ENCODE measurements at places on chromosomes 5 and 9.

DNA sequence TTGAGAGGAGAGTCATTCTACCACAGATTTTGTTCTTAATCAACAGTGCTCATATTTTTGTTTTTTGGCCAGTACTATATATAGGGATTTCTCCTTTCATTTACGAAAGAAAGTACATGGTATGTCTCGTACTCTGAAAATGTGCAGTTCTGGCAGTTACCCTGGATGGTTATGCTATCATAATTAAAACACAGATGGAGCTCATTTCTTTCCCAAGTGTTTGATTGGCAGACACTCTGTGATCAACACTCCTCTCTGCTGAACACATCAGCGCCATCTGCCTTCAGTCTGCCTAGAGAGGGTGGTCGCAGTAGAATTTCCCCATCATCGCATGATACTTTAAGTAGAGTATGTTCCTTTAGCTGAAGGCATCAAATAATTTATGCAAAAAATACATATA lies 64.5 kb downstream of the PAM start:
- DNase-seq: no peak
- H3K27me3 ChIP-seq: no peaks in the 10 kb centered on the region
- H3K27ac ChIP-seq: no peak overlapping the region
- no peaks in the 10 kb centered on the region for H3K36me3 ChIP-seq

GRCh38 chr9:122367774-122368460 lies 2.9 kb upstream of the PTGS1 start:
- H3K27ac ChIP-seq: no peak overlapping the region
- H3K36me3 ChIP-seq: no peaks in the 10 kb centered on the region
- no peak for DNase-seq
- no peaks in the 10 kb centered on the region for H3K4me1 ChIP-seq
- peaks cover 23% of the 10 kb centered on the region for H3K27me3 ChIP-seq

DNA sequence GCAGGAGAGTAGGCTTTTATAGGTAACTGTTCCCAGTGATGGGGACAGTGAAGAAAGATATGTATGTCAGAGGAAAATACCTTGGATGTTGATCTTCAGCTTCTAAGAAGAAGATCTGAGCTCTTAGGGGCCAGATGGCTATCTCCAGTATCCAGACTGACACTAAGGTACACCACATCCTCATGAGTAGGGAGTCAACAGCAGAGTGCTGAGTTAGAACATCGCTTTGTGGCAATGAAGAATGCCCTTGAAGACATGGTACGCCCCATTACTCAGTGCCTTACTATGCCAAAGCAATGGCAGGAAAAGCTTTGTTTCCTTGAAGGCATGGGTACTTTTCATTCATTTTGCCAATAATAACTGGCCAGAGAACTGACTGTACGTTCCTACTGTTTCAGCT lies 263.7 kb downstream of the CEMIP2 start:
- H3K4me3 ChIP-seq: no peak overlapping the region
- H3K27ac ChIP-seq: peak overlapping the region; percentile 51

DNA sequence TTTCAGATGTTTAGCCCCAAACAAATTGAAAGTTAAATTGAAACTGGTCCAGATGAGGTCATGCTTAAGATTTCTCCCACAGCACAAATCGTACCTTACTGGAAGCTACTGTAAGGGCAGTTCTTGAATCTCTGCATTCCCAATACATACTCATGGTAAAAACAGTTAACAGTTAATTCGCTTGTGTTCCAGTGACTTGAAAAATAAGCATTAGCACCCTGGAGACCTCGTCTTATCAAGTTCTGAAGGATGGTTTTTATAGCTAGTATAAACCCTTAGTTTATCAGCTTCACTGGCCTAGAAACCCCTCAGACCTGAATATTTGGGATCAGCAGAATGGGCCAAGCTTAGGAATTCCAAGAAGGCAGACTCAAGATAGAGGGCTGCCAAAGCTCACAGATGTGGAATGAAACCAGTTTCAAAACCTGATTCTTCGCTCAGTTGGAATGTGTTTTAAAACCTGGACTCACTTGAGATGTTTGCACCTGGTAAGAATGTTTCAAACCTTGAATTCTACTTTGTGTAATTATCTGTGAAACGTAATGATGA lies 103.6 kb downstream of the C9orf152 start:
- peak overlapping the region; percentile 13 for H3K27ac ChIP-seq
- no peaks in the 10 kb centered on the region for H3K27me3 ChIP-seq
- peak; percentile 88 for DNase-seq
- H3K4me1 ChIP-seq: peaks cover 8% of the 10 kb centered on the region

DNA sequence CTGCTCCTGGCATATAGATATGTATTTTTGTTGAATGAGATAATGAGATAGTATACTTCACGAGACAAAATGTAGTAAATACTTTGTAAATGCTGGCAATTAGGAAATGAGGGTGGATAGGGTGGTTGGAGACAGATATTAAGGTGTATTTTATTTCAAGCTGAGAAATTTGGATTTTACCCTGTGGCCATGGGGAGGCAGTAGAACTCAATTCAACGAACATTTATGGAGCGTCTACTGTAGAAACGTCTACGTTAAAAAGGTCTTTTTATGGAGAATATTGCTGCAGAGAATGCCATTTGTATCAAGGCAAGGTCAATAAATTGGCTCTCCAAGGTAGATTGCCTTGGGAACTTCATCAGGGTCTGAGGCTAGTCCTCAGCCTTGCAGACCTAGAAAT lies 21.5 kb upstream of the RALGPS1 start:
- no peak overlapping the region for H3K27ac ChIP-seq
- no peaks in the 10 kb centered on the region for H3K27me3 ChIP-seq
- DNase-seq: no peak
- H3K36me3 ChIP-seq: no peaks in the 10 kb centered on the region
- no peak overlapping the region for H3K4me3 ChIP-seq

DNA sequence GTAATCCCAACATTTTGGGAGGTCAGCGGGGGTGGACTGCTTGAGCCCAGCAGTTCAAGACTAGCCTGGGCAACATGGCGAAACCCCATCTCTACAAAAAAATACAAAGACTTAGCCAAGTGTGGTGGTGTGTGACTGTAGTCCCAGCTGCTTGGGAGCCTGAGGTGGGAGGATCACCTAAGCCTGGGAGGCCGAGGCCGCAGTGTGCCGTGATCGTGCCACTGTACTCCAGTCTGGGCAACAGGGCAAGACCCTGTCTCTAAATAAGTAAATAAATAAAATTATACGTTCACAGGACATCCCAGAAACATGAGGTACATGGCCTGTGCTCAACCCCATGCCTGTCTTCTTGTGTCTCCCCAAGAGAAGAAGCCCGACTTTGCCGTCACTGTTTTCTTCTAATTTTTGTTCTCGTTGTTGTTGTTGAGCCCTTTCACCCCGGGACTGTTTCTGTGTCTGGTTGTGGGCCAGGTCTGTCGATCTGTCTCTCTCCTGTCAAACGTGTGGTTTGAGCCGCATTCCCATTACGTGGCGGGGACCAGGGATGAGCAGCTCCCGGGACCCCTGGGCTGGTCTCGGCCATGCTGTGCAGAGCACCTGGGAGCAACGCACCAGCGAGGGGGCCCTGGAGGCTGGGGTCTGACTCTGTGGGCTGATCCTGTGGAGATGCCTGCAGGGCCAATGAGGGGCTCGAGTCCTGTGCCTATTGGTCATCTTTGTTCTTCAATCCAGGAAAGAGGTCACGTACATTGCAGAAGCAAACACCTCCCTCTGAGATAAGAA lies 32.2 kb downstream of the NACC2 start:
- H3K36me3 ChIP-seq: no peaks in the 10 kb centered on the region
- no peak overlapping the region for H3K4me3 ChIP-seq
- DNase-seq: no peak

- no peak overlapping the region for H3K27ac ChIP-seq
- H3K4me1 ChIP-seq: peaks cover 28% of the 10 kb centered on the region
- H3K27me3 ChIP-seq: peaks cover 9% of the 10 kb centered on the region
- H3K36me3 ChIP-seq: peaks cover 60% of the 10 kb centered on the region
These were observed 1.4 kb downstream of the PCDHGC5 start for GRCh38 chr5:141490271-141490670.

- no peaks in the 10 kb centered on the region for H3K4me1 ChIP-seq
- H3K27me3 ChIP-seq: no peaks in the 10 kb centered on the region
- peak; percentile 15 for DNase-seq
- H3K36me3 ChIP-seq: no peaks in the 10 kb centered on the region
- no peak overlapping the region for H3K27ac ChIP-seq
These were observed 242.5 kb downstream of the NFIB start for GRCh38 chr9:14071484-14071883.

DNA sequence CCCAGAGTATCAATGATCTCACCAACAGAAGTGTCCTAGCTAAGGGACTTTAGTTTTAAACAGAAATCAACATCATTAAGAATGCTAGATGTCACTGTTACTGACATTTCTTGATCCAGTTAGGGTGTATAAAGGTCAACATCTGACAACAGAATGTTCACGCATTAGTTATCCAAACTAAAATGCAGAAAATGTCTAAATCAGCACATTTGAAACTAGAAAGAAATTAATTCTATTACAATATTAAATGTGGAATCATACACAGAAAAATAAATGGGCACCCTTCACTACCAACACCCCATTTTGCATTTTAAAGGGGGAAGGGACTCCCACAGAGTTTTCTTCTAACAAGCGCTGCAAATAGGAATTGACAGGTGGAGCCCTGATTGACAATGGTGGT lies 24.5 kb downstream of the ELAVL2 start:
- no peaks in the 10 kb centered on the region for H3K36me3 ChIP-seq
- no peak overlapping the region for H3K27ac ChIP-seq
- no peaks in the 10 kb centered on the region for H3K27me3 ChIP-seq
- no peak for DNase-seq

DNA sequence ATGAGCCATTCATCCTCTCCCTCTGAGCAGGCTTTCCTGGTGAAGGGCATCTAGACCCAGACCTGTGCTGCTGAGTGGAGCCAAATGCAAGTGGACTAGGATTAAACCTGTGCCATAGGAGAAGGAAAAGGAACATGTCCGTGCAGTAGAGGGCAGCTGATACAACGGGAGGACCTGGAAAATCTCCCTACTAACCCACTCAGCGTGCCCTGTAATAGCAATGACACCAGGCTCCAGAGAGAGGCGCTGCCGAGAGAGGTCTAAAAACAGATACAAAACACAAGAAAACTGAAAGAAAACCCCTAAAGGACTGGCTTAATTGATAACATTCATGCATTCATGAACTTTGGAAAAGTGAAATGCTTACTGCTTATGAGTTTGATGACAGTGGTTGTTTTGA lies 60.8 kb downstream of the PFDN1 start:
- H3K4me3 ChIP-seq: no peak overlapping the region
- DNase-seq: no peak
- no peaks in the 10 kb centered on the region for H3K27me3 ChIP-seq
- H3K27ac ChIP-seq: no peak overlapping the region
- peaks cover 19% of the 10 kb centered on the region for H3K4me1 ChIP-seq
- H3K36me3 ChIP-seq: peaks cover 14% of the 10 kb centered on the region

GRCh38 chr5:103373597-103374472 lies 115.3 kb downstream of the MACIR start:
- no peak overlapping the region for H3K4me3 ChIP-seq
- no peak for DNase-seq
- H3K4me1 ChIP-seq: peaks cover 3% of the 10 kb centered on the region
- H3K27ac ChIP-seq: no peak overlapping the region
- H3K36me3 ChIP-seq: no peaks in the 10 kb centered on the region

- peak overlapping the region; percentile 81 for H3K4me3 ChIP-seq
- H3K4me1 ChIP-seq: peaks cover 12% of the 10 kb centered on the region
- H3K27me3 ChIP-seq: no peaks in the 10 kb centered on the region
- peak overlapping the region; percentile 85 for H3K27ac ChIP-seq
- DNase-seq: peak; percentile 95
These were observed 1.1 kb upstream of the TRIM41 start for GRCh38 chr5:181221792-181222629.

- no peaks in the 10 kb centered on the region for H3K36me3 ChIP-seq
- H3K27me3 ChIP-seq: no peaks in the 10 kb centered on the region
- no peaks in the 10 kb centered on the region for H3K4me1 ChIP-seq
- H3K4me3 ChIP-seq: no peak overlapping the region
- H3K27ac ChIP-seq: no peak overlapping the region
These were observed 174.0 kb downstream of the ARHGAP26 start for GRCh38 chr5:142944140-142944539.

- H3K4me3 ChIP-seq: no peak overlapping the region
- no peaks in the 10 kb centered on the region for H3K27me3 ChIP-seq
- H3K36me3 ChIP-seq: no peaks in the 10 kb centered on the region
- H3K4me1 ChIP-seq: no peaks in the 10 kb centered on the region
- no peak overlapping the region for H3K27ac ChIP-seq
These were observed 464.9 kb downstream of the SPOCK1 start for GRCh38 chr5:137034213-137034612.

DNA sequence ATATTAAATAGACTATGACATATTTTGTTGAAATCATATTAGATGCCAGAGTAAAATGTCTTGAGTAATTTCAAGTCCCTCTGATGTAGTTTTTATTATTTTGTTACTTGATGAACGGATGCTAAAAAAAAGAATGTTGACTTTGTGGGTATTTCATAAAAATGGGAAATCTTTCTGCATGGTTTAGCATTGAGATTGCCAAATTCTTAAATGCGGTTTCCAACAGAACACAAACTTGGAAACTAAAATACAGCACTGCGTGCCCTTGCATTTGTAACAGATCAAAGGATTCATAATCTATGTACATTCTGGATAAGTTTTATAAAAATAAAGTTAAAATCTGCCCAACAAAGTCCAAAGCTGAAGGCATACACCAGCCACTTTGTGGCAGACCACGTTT lies 425.5 kb upstream of the DAB2 start:
- H3K27ac ChIP-seq: no peak overlapping the region
- no peak for DNase-seq
- H3K4me1 ChIP-seq: no peaks in the 10 kb centered on the region
- no peaks in the 10 kb centered on the region for H3K36me3 ChIP-seq
- H3K4me3 ChIP-seq: no peak overlapping the region

GRCh38 chr5:179825655-179826182 lies 5.0 kb downstream of the SQSTM1 start:
- no peaks in the 10 kb centered on the region for H3K27me3 ChIP-seq
- no peak overlapping the region for H3K4me3 ChIP-seq
- peaks cover 72% of the 10 kb centered on the region for H3K36me3 ChIP-seq

- DNase-seq: no peak
- H3K27me3 ChIP-seq: no peaks in the 10 kb centered on the region
- H3K4me1 ChIP-seq: no peaks in the 10 kb centered on the region
- H3K4me3 ChIP-seq: no peak overlapping the region
These were observed 114.5 kb downstream of the BAAT start for GRCh38 chr9:101270302-101270701.

- no peaks in the 10 kb centered on the region for H3K36me3 ChIP-seq
- peak; percentile 63 for DNase-seq
- H3K4me1 ChIP-seq: peaks cover 11% of the 10 kb centered on the region
- H3K27me3 ChIP-seq: no peaks in the 10 kb centered on the region
These were observed 41.9 kb downstream of the BNC2 start for GRCh38 chr9:16828340-16829281.

- no peaks in the 10 kb centered on the region for H3K36me3 ChIP-seq
- H3K27me3 ChIP-seq: no peaks in the 10 kb centered on the region
- H3K4me3 ChIP-seq: no peak overlapping the region
- H3K27ac ChIP-seq: no peak overlapping the region
These were observed 119.1 kb upstream of the RASEF start for GRCh38 chr9:83182071-83182470.

Data from trophoblast cell (in vitro differentiated cells and primary cell).